NCI-H187 (cell line): ENCODE measurements at places on chromosomes 4 and X.
A peak's percentile ranks its signal among the peaks of the same experiment; 100 is the strongest.

- no peak for DNase-seq
These were observed 6.3 kb downstream of the PGRMC2 start for GRCh38 chr4:128281354-128281753.

- DNase-seq: no peak
These were observed 209.4 kb downstream of the VEGFC start for GRCh38 chr4:176583278-176583677.

DNA sequence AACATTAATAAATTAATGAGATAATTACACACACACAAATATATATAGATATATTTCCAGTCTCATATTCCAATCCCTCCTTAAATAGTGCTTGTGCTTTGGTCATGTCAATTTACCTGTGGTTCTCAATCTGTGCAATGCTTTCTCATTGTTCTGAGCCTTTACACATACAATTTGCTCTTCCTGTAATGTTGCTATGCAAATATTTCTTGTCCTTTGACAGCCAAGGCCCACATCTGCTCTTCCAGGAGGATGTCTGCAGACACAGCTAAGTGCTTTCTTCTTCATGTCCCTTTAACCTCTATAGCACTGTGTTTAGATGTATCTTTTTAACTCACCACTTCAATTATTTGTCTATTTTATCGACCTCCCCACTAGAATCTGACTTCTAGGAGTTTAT is 67.3 kb upstream of the RAPGEF2 start:
- no peak for DNase-seq

- DNase-seq: no peak
These were observed 42.4 kb upstream of the AGA start for GRCh38 chr4:177484613-177485021.

DNA sequence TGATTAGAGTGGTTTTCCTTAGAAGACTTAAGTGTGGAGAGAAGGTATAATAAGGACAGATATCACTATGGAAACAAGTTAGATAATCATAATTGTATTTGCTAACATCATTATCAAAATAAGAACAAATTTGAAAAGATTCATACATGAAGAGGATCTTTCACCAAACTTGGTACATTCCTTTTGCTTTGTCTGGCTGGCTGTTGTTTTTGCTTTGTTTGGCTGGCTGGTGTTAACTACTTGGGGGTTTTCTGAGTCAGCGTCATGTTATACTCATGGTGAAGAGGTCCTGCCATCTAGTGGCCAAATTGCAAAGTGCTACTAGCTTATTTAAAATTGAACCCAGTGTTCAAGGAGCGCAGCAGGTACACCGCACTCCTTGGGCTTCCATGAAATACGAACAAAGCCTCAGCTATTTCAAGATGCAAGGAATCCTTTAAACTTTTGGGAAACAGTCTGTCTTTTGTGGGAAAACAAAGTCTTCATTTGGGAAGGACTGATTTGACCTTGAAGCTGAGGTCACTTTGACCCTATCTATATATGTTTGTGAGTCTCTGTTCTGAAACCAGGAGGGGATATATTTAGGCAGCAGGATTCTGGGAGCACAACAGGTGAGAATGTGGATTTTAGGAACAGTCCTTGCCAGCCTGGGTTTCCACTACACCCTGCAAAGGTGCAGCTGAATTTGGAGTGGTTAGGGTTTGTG is 129.7 kb downstream of the PLS3 start:
- DNase-seq: peak; percentile 9

- no peak for DNase-seq
These were observed 1.2 kb downstream of the NPNT start for GRCh38 chr4:105896461-105896942.

DNA sequence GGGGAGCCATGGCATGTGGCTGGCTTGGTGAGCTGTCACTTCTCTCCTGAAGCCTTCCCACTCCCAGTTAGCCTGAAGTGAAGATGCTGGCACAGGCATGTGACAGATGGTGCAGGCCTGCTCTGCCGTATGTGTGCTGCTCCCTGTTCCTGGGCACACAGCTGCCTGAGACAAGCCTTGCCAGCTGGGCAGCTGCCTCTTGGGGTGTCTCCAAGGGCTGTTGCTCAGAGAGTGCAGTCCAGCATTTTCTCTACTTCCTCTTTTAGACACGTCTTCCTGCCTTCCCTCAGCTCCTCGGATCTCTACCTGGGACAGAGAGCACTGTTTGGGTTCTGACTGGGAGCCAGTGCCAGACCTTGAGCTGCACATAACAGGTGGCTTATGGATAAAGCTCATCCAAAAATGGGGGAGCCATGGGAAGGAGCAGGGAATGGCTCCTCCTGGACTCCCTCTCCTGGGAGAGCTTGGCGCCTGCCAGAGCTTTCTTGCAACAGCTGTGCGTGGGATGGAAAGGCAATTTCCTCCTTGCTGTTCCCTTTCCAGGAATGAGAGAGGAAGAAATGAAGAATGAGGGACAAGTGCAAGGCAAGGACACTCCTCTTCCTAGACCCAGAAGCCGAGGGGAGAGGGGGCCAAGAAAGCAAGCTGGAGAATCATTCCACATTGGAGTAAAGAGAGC is 132.9 kb downstream of the MSL3 start:
- DNase-seq: no peak

GRCh38 chr4:85381968-85382367 is 93.0 kb upstream of the ARHGAP24 start:
- DNase-seq: no peak

GRCh38 chrX:111543212-111543741 is 31.8 kb downstream of the SERTM2 start:
- no peak for DNase-seq
